ENCODE measurements at places on chromosomes 12 and 14.

DNA sequence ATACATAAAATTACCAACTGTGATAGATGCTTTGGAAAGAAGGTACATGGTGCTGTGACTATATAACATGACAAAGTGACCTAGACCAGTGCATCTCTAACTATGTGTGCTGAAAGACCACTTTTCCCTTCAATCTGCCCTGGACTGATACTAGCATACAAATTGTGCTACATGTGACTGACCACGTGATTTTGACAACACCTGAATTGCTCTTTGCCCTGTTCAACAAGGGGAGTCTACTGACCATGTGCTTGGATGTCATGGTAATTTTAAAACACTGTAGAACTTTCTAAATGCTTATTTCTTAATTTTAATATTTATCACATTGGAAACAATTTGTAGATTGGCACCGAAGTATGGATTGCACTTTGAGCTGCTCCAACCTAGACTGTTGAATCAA, 142.4 kb downstream of the CAND1 start:
- DNase-seq: no peak

DNA sequence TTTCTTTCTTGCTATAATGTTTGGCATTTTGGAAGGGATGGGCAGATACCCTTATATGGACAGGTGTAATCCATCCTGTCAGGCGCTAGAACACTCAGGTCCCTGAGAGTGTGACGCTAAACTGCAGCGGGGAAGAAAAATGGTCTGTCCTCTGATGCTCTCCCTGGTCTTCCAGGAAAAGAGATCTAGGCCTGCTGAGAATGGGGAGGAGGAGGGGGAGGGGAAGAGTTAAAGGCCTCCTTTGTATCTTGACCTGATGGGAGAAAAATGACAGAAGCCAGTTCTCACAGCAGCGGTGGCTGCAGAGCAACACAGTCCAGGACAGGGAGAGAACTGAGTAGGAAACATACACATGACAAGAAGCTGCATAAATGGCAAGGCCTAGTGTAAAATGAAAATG, 61.1 kb downstream of the RPS6KA5 start:
- no peak for DNase-seq

DNA sequence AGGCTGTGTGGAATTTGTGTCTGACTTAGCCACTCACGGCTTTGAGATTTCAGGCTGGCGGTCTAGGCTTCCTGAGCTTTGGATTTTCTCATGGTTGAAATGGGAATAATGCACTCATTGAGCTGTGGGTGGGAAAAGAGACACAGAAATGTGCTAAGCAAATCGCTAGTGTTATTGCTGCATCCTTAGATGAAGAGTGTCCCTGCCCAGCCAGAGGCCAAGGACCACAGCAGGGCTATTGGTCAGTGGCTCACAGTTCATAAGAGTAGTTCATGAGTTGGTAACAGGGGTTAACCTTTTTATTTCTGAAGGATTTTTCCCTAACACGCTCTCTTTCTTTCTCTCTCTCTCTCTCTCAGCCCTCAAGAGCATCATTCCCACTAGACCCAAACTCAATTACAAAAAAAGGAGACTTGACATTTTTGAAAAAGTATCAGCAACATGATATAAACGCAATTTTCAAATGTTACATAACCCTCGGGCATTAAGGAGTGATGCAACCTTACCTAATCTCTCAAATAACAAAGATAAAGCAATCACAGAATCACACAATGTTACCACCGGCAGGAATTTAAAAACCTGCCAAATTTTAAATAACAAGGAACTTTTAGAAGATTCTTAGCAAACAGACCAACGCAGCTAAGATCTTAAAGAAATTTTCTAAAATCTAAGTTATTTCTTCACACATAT, 36.7 kb upstream of the RMST start:
- no peak for DNase-seq

GRCh38 chr14:57834001-57834598, 31.8 kb downstream of the SLC35F4 start:
- no peak for DNase-seq

DNA sequence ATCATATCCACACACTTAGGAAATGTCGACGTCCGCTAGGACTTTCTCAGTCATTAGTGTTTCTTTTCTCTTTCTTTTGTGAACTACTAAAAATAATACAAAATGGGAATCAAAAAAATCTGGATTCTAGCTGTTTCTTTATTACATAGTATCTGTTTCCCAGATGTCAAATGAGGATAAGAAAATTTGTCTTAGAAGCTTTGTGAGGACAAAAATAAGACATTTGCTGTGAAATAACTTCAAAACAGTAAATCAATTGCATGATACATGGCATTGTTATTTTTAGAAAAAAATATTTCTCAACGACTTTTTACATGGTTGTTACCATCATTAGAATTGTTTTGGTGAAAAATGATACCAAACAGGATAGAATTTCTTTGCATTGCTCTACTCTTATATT, 71.4 kb upstream of the IFNG-AS1 start:
- DNase-seq: no peak

DNA sequence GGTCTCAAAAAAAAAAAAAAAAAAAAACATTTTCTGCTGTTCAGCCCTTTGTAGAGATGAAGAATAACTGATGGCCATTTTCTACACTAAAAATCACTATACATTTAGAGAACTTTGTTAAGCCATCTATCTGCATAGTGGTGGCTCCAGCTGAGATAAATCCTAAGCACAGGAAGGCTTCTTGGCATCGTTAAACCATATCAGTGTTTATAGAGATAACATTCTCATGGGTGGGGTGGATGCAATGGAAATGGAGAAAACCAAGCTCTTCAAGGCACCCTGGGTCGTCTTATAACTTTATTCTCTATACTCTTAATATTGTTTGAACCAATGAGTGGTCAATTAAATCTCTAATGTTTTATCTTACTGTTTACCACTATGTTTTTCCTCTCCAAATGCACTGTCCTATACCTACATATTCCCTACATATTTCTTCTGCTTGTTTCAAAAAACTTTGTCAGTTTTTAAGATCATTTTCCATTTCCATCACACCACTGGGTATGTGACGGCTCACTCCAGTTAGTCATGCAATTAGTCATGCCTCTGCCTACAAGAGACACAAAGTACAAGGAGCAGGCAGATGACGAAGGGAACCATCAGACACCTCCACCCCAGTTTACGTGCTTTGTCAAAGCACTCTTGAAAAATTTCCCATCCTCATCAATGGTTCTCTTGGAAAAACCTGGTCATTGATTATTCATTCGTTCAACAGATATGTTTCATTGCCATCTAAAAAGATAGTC, 119.3 kb upstream of the OVCH1 start:
- DNase-seq: no peak

- no peak for DNase-seq
Measured at GRCh38 chr12:30135776-30136175, 352.0 kb upstream of the TMTC1 start.

- no peak for DNase-seq
Measured at GRCh38 chr12:107254258-107254856, 161.0 kb upstream of the CRY1 start.

All from NCI-H748 treated with DMSO at 0.1 percent for 48 hours (cell line).